Left ventricle myocardium superior (tissue), 1 donor: ENCODE measurements at places on chromosomes 7 and 10. TPM values are rescaled to one million over a fixed set of nuclear protein-coding genes. Genes with fewer than 3 reads are reported as not detected.

DDC gene
- total RNA-seq, result not detected

MMP21 gene
- not detected for total RNA-seq

NANOS1 gene
- 8.7 TPM for total RNA-seq

PLPP4 gene
- not detected for total RNA-seq

TMEM184A gene
- total RNA-seq, result 0.22 TPM

RAB18 gene
- total RNA-seq, result 124 TPM

KIN gene
- total RNA-seq, result 9.1 TPM

MYO1G gene
- total RNA-seq, result 1.3 TPM

KCNK18 gene
- not detected for total RNA-seq

MKX gene
- total RNA-seq, result 0.15 TPM

KLF14 gene
- 0.07 TPM for total RNA-seq

TAS2R40 gene
- not detected for total RNA-seq

LAMB1 gene
- 56.1 TPM for total RNA-seq

SPRN gene
- not detected for total RNA-seq

TRPV6 gene
- total RNA-seq, result 0.05 TPM

NUPR2 gene
- total RNA-seq, result not detected

ECHDC3 gene
- 94.6 TPM for total RNA-seq

PDZD7 gene
- 0.17 TPM for total RNA-seq

INTS15 gene
- total RNA-seq, result 16.9 TPM

GSTO2 gene
- total RNA-seq, result 1.1 TPM

GIMAP6 gene
- 31.5 TPM for total RNA-seq

RTKN2 gene
- not detected for total RNA-seq

PRSS37 gene
- total RNA-seq, result not detected

CTBP2 gene
- 29.3 TPM for total RNA-seq

TWIST1 gene
- total RNA-seq, result 1.3 TPM

CRHR2 gene
- 0.22 TPM for total RNA-seq

OLAH gene
- total RNA-seq, result not detected

CYP3A4 gene
- not detected for total RNA-seq

OR13A1 gene
- total RNA-seq, result not detected

ATOH7 gene
- total RNA-seq, result not detected

CALU gene
- total RNA-seq, result 186 TPM

LRRC17 gene
- 1.9 TPM for total RNA-seq

LMOD2 gene
- 431 TPM for total RNA-seq

ATXN7L1 gene
- 3.7 TPM for total RNA-seq

BNIP3 gene
- total RNA-seq, result 142 TPM

AMZ1 gene
- 0.05 TPM for total RNA-seq

NPSR1 gene
- not detected for total RNA-seq

STEAP1B gene
- total RNA-seq, result 0.69 TPM

ADIRF gene
- total RNA-seq, result 41.8 TPM
